ENCODE measurements at places on chromosomes 3 and 15.

DNA sequence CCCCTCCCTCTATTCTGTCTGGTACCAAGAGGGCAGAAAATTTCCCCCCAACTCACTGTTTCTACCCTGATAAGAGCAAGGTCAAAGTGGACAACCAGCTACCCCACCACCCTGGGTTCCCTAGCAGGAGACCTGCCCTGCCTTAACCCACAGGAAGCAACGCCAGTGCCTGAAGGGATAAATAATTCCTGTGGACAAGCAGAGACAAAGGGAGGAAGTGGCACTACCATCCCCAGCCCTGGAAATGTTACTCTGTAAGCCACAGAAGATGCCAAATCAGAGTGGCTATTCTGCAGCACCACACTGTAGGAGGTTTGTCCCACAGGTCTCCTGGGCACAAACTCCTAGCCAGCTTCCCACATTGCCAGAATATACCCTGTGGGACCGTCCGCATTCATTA is 80.1 kb downstream of the DNAH12 start:
- no peak for DNase-seq

GRCh38 chr3:40086890-40087883 is 222.3 kb upstream of the EIF1B start:
- no peak for DNase-seq

DNA sequence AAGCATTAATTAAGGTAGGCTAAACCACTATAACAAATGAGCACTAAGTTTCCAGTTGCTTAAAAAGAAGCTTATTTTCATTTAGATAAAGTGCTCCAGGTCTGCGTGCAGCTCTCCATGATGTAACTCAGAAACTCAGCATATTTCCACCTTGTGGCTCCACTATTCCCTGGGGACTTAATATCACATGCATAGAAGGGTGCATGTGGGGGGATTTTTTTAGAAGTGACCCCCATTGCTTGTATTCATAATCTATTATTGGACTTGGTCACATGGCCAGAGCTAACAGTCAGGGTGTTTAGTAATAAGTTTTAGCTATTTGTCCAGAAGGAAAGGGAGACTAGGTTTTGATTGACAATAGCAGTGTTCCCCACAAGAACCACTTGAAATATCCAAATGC is 86.8 kb downstream of the TMCO5A start:
- DNase-seq = no peak

- DNase-seq = no peak
Measured at GRCh38 chr15:92942706-92943105, 42.6 kb downstream of the CHD2 start.
